GM12864 (cell line): ENCODE measurements at places on chromosomes 11 and 22.
A peak's percentile ranks its signal among the peaks of the same experiment; 100 is the strongest.

- DNase-seq, result no peak
These were observed 285.9 kb downstream of the BRD1 start for GRCh38 chr22:49541693-49542230.

DNA sequence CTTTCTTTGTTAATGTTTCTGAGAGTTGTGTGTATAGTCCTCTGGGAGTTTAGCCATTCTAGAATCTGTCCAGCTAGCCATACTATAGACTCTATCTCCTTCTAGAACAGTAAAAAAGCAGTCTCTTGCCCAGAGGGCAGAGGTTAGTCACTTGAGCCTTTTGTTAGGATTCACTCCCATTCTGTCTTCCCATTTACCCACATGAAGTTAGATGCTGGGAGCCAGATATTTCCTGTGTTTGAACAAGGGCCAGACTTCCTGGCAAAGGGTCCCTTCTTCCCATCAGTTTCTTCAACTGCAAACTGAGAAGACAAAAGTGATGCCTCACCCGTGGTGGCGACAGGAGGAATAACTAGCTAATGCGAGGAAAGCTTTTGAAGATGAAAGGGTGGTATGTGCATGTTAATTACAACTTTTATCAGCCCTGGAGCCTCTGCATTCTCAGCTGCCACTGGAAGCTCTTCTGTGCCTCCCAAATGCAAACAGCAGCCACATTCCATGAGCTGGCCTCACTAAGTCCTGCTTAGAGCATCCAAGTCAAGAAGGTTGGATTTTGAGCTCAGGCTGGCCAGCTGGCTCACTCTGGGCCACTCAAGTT, 12.8 kb downstream of the CD44 start:
- no peak for DNase-seq

- DNase-seq, result no peak
These were observed 28.1 kb downstream of the NRXN2 start for GRCh38 chr11:64694821-64695365.

DNA sequence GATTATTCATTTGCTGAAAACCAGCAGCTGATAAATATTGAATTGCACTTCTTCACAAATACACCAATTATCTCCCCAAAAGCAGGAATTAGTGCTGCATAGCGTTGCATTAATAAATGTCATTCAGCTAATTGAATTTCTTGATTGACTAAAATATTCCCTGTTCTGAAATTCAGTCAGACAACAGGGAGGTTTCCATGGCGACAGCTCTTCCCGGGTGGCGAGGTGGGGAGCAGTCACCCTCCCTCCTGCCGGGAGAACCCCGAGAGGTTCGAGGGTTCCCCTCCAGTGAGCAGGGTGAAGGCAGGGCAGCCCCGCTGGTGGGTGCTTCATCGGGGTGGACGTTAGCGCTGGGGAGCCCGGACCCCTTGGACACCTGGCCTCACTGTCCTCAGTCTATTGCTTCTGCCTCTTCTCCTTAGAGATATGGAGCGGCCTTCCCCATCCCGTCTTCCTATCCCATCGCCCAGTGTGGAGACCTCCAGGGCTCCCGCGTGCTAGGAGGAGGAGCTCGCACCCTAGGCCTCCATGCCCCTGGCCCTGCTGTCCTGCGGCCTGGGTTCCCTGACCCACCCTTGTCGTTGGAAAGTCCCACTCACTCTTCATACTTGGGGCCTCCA, 983.5 kb downstream of the BRD1 start:
- DNase-seq, result no peak

GRCh38 chr22:38881997-38882879, 10.2 kb upstream of the CBX6 start:
- no peak for DNase-seq

DNA sequence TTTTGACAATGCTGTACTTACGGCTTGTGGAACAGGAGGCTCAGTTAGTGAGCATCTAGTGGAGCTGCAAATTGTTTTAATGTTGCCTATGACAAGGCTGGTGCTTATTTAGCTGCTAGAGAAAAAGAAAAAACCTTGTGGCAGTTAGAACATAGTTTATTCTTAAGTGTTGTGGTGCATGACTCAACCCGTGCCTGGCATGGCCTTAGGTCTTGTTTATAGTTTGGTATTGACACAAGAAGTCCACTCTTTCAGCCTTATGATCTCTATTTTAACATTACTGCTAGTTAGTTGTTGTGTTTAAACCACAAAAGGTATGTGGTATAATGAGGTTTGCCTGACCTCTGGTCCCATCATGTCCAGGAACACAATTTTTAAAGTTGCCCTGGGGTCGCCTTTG, 744.6 kb downstream of the FAM181B start:
- DNase-seq, result no peak

DNA sequence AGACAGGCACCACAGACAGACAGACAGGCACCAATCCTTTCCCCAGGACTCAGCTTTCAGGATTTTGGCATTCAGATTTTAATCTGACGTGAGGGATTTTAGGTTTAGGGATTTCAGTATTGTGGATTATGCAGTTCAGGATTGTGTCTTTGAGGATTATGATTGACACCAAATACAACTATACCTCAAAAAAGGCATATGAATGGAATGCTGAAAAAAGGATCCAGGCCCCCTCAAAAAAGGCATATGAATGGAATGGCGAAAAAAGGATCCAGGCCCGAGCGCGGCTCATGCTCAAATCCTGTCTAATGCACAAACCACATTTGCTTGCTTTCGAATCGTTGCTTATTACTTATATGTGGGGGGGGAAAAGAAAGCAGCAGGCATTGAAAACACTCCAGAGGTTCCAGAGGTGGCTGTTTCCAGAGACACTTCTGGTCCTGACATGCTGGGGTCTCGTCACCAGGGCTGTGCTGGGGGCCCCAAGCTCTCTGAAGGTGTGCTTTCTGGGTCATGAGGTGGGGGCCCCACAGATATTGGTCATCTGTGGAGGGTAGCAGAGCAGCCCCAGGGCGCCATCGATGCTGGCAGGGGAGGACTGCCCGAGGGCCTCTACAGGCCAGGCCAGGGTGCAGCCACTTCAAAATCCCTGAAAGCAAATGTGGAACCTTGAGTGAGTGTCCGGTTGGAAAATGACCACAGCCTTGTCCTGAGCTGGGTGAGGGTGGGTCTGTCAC, 16.8 kb upstream of the OSBPL5 start:
- no peak for DNase-seq

- no peak for DNase-seq
These were observed 378.8 kb downstream of the DYNC2H1 start for GRCh38 chr11:103488031-103488461.

DNA sequence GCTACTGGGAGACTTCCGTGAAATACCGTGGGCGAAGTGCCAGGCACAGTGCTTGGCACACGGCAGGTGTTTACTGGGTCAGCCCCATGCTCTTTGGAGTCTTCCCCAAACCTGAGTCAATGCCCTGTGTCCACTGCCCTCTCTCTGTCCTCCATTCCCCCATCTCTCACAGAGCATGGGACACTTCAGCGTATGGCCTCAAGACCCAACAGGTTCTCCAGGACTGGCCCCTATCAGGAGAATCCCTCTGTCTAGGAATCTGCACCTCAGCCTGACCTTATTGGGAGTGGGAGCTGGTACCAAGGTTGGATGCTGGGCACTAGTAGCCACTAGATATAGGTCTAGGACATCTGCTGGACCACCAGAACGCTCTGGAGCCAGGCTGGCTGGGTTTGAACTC, 67.2 kb upstream of the LMO1 start:
- DNase-seq, result no peak

DNA sequence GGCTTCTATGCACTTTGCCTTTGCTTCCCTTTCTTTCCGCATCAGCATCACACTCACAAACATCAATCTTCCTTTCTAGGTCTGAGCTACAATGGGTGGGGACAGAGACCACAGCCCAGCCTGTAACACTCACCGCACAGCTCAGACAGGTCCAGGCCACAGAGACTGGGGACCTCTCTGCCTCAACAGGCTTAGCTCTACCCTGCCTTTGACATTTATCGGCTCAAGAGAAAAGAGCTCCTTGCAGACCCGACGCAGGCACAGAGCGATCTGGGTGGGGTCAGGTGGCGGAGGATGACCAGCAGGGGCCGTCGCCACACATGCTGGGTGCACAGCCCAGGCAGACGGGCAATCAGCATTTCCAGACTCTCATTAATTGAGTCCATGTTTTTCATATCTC, 837.3 kb downstream of the TBC1D22A start:
- no peak for DNase-seq

DNA sequence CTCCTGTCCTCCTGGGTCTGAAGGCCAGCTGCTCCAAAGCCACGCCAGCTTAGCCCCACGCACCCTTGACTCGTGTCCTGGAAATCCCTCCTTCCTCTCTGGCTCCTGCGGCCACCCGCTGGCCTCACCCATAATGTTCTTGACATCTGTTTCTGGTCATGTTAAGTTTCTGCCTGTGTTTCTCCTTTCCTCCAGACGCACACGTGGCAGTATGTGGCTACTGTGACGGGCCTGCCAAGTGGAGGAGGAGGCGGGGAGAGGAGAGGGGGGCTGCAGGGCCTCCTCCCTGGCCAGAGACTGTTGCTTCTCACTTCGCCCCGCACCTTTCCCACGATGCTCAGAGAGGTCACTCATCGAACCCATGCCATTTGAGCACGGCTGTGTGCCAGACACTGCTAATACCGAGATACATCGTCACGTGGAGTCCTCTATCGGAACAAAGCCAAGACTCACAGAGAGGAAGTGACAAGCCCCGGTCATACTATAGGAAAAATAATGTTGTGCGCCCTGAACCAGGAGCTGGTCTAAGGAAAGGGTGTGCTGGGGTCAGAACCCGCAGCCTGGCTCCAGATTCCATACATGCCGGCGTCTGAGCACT, 11.5 kb downstream of the C1QTNF6 start:
- DNase-seq, result no peak

- no peak for DNase-seq
These were observed 19.4 kb downstream of the RCOR2 start for GRCh38 chr11:63897459-63898146.

DNA sequence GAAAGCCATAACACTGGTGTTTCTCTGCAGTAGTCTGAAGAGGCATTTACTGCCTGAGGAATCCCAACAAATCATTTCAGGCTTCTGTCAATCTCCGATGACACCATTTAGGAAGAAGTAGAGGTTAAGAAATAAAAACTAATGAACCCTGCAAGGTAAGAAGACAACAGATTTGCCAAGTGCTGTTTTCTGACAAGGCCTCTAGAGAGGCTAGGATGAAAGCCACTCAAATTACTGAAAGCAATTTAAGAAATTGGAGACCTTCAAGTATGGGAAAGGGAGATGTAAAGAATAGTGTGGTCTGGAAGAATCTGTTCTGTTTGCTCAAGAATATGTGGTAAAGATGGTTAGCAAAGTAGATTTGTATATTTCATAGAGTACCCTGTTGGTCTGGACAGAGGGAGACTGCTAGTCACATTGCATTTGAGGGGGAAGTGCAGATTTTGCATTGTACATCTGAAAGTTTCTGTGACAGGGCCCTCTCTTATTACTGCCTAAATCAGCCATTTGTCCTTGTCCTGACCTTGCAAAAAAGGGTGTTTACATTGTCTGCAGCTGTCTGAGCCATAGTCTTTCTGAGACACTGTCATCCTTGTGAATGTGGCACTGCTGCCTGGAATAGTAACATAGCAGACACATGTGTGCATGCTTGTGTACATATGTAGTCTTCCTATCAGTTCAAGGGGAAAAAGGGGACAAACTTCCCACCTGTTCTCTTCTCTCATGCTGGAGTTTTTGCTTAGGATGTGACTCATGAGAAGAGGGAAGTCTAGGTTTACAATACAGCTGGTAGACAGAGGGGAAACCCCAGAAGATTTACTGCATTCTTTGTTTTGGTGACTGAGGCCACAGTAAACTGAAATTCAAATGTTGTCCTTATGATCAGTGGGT, 640.2 kb upstream of the KIRREL3 start:
- DNase-seq, result no peak

GRCh38 chr11:105179542-105180278, 40.1 kb upstream of the CARD18 start:
- DNase-seq, result no peak

- DNase-seq, result no peak
These were observed 227.7 kb upstream of the B3GAT1 start for GRCh38 chr11:134639586-134640330.

DNA sequence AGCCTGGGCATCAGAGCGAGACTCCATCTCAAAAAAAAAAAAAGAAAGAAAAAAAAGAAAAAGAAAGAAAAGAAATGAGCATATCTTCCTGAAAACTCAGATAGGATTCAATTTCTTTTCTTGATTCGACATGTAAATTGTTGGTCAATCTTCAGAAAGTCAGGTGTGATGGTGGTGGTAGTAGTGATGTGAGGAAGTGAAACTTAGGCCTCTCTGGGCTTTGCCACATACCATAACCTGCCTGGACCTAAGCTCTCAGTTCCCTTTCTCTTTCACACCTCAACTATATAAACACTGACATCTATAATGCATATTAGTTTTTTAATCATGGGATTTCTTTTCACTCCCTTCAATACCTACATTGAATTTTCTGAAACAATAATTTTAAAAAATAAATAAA, 98.0 kb upstream of the TBCEL start:
- peak; percentile 92 for DNase-seq

DNA sequence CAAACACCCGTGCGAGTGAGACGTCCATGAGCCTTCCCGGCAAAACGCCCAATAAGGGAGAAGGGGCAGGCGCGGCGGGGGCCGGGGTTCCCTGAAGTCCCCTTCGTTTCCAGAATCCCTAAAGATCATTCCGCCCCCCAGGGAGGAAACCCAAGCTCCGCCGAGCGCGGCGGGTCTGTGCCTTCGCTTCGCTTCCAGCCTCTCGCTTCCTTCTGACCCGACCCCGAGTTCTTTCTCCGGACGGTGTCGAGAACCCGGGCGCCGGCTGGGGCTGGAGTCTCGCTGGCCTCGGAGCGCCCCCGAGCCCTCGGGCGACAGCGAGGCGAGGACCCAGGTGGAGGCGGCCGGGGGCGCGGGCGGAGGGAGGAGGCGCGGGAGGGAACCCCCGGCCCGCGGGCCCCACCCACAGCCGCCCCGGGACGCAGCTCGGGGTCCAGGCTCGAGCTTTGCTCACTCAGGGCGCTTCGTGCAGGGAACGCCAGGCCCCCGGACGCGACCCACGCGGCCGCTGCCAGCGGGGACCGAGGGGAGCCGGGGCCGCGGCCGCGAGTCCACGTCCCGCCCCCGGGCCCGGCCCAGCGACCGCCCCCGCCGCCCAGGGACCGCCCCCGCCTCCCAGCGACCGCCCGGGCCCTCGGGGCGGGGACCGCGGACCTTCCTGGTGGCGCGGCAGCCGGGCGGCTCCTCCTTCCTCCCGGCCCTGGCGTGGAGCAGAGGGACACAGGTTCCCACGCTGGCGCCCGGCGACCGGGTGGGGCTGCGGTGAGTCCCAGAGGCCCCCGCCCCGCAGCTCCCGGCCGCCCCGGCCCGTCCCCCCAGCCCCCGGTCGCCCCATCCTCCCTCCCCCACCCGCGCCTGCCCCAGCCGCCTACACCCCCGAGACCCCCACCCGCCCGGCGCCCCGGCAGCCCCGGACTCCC, at the start of gene PGGHG:
TSS of gene PGGHG (plus strand) at position 649 of the 920 bp plus-strand sequence. CDS start 691 bp downstream, outside the sequence.
- no peak for DNase-seq

GRCh38 chr11:131817687-131818188, 447.3 kb downstream of the NTM start:
- no peak for DNase-seq

DNA sequence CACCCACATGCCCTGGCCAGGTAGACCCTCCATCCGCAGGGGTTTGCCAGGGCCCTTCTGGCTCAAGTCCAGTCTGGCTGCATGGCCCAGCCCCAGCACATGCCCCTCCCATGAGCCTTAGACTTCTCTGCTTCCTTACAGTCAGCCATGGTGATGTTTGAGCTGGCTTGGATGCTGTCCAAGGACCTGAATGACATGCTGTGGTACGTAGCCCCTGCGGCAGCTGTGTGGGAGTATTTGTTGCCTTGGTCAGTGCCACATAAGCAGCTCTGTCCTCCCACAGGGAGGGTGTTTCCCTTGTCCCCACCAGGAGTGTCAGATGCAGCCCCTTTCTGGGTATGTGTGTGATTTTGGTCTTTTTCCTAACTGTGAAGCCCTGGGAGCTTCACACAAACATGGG, 17.5 kb downstream of the CDC45 start:
- no peak for DNase-seq

- no peak for DNase-seq
These were observed 17.6 kb upstream of the CD44 start for GRCh38 chr11:35121326-35121865.
